ENCODE measurements at places on chromosomes 4 and X.
A peak's percentile ranks its signal among the peaks of the same experiment; 100 is the strongest.

GRCh38 chr4:821631-822030 is 4.3 kb downstream of the CPLX1 start:
- DNase-seq: no peak

- DNase-seq: no peak
Measured at GRCh38 chr4:141121768-141122454, 11.4 kb downstream of the RNF150 start.

DNA sequence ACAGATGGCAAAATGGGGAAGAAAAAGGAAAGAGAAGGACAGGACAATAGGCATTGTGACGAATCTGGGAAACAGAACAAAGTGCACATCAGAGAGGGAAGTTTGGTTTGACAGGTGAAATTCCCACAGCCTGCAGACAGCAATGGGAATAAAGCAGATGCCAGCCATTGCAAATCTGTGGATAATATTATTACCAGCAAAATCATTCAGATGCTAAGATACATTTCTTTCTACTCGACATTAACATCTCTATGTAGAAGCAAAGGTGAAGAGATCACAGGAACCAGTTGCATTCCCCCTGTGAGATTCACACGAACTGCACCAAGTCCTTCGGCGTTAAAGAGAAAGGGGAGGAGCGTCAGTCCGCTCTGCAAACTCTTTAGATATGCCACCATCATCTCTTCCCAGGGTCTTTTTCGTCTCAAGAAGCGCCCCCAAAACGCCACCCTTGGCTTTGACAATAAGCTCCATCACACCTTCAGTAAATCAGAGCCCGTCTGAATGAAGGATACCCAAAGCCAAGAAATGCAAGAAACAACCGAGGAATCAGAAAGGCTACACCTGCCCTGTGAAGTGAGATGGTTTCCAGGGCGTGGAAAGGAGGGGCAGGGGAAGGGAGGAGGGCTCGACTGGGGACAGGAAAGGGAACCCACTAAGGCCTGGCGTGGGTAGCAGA is 1.9 kb downstream of the NEUROG2 start:
- no peak for DNase-seq

GRCh38 chr4:84324303-84325245 is 174.5 kb downstream of the NKX6-1 start:
- DNase-seq: no peak

GRCh38 chrX:151680805-151681204 is 14.5 kb upstream of the PRRG3 start:
- DNase-seq: no peak

DNA sequence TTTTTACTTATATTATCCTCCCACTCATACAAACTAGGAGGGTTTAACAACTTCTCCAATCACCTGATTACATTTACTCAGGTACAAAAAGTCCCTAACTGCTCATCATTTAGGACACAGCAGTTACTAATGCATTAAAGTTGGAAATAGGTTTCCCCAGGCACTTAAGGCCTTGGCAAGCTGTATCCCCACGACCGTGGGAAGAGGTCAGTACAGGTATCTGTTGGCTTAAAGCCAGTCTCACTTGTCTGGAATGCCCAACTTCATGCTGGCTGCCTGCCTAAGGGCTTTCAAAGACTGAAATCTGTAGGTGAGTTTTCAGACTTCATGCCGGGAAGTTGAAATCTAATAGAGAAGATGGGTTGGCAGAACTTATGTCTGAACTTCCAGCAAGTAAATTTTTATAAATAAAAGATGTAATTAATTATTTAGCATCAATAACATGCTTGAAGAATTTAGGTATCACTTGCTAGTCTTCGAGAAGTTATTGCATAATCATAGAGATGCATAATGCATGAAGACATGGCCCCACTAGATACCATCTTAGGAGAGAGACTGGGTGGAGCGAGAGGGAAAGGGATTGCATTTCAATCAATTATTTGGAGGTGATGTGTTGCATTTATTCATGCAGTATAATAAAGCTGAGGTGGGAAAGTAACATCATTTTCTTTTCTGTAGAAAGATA is 54.2 kb downstream of the SCD5 start:
- no peak for DNase-seq

GRCh38 chr4:5708449-5709206 is at the start of gene EVC2:
Gene EVC2, minus strand, starts transcription at chr4:5708559. Its CDS starts 46 bp downstream, at chr4:5708513.
- no peak for DNase-seq

GRCh38 chrX:30156880-30157560 is 58.3 kb upstream of the MAGEB2 start:
- no peak for DNase-seq

- peak; percentile 6 for DNase-seq
Measured at GRCh38 chrX:149570668-149571067, 16.6 kb downstream of the MAGEA9B start.

DNA sequence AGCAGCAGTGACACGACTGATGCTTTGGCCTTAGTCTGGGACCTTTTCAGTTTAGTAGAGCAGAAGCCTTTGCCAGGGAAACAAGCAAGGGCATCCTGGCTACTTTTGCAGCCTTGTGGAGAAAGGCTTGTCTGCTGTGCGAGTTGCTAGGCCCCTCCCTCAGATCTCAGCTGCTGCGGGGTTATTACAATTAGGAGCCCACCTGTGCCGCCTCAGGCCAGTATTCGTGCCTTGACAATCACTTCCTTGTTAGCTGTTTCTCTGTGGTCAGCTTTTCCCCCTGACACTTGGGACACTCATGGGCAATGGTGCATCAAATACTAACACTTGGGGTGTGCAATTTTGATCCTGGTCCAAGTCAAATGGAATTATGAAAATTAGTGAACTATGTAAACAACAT is 67.9 kb downstream of the SH2D1A start:
- DNase-seq: no peak

DNA sequence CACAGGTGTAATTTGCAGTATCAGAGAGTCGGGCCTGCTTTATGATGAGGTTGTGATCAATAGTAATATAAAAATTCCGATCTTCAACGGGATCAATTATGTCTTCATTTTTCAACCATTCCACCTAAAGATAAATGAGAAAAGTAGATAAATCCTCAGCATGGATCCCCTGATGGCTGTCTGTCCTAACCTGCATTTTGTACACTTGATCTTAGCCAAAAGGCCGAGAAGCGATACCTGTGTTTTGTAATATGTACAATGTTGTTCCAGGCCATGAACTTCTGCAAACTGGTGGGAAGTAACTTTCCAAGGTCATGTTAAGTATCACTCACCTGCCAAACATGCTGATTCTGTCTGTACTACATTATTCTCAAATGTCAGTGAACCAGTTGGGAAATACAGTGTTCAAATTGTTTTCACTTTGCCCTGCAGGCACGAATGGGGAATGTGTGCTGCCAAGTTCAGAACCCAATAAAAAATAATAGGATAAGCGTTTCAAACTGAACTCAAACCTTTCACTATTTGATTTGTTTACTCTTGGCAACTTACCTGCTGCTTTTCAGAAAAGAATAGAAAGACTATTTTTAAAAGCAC is 298.1 kb downstream of the UNC5C start:
- DNase-seq: no peak

- peak; percentile 47 for DNase-seq
Measured at GRCh38 chr4:78864405-78865024, 74.7 kb downstream of the PAQR3 start.

- no peak for DNase-seq
Measured at GRCh38 chr4:94488670-94489069, 36.9 kb downstream of the PDLIM5 start.

DNA sequence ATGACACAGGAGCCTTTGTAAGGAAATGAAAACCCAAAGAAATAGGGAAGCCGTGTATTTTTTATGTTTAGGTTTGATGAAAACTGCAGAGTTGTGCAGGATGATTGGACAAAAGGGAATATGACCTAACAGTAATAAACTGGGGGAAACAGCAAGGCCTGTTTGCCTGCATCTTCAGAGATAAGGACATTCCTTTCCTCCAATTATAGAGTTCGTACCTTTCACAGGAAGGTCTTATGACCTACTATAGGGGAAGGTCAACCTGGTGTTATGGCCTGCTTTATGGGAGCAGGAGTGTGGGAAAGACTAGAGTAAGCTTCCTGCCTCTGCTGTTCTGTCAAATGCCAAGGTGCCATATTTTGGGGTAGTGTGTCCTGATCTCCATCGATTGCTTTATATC is 42.5 kb downstream of the BBS12 start:
- no peak for DNase-seq

DNA sequence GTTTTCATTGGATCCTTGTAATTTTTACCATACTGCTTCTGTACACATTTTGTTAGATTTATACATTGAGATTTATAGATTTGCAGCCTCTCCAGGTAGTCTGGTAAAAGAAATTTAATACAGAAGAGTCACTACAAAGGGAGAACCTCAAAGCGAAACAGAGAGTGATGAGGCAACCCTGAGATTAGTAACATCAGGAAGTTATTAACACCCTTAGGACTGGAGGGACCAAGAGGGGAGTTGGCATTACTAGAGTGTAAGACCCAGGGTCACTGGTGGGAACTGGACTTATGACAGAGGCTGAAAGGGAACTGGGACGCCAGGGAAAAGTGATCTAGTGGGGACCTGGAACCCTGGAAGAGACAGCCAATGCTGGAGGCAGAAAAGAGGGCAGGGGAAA is 20.6 kb upstream of the MAML3 start:
- no peak for DNase-seq

- no peak for DNase-seq
Measured at GRCh38 chr4:119136546-119136945, 914 bp downstream of the MYOZ2 start.

GRCh38 chr4:2734612-2735011 is 21.5 kb downstream of the TNIP2 start:
- DNase-seq: no peak

- no peak for DNase-seq
Measured at GRCh38 chr4:38406243-38406642, 257.8 kb upstream of the KLF3 start.

GRCh38 chr4:81366779-81367178 is 104.9 kb downstream of the RASGEF1B start:
- no peak for DNase-seq

DNA sequence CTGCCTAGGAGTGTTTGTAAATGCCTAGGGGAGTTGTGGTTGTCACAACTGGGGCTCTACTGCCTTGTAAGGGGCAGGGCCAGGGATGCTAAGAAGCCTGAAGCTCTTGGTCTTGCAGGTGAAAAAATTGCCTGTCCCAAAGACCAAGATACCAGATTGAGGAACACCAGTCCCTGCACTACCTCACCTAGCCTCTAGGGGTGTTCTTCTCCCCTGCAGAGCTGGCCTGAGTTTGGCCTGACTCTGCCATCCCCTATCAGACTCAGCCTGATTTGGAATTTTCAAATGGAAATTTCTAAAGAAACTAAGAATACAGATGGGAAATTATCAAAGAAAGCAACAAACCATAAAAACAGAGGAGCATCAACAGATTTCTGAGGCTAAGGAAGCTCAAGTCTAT is 90.4 kb downstream of the ZC4H2 start:
- DNase-seq: no peak

DNA sequence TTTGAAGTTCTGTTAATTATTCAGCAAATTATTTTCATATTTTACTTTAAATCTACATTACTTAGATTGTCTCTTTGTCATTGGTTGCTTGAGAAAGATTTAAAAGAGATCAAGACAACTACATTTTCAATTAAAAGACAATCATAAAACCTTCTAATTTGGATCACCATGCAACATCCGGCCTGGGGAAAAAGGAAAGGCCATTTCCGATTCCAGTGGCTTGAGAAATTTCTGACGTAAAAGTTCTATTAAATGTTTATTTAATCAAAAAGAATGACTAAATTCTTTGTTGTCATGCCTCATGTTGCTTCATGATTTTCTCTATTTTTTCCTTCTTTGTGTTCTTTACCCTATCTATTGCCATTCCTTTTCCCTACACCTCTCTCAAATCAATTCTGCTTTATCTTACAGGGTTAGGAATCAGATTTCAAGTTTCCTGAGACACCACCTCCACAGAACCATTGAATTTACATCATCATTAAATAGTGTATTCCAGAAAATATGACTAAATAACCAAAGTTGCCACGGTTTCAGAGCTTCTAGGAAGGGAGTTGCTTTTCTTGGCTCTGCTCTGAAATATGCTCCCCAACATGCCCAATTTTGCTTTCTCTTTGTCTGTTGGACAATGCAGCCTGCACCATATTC is 124.6 kb upstream of the ACSL4 start:
- no peak for DNase-seq

DNA sequence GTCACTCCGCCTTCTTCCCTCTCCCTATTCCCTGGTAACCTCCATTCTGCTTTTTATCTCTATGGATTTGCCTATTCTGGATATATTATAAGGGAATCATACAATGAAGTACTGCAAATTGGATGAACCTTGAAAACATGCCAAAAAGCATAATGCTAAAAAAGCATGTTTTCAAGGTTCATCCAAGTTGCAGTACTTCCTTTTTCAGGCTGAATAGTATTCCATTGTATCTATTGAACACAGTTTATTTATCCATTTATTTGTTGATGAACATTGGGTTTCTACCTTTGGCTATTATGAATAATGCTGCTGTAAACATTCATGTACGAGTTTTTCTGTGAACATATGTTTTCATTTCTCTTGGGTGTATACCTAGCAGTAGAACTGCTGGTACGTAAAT is 9.2 kb downstream of the SAP30 start:
- no peak for DNase-seq

GRCh38 chr4:48247142-48247877 is 22.3 kb downstream of the TEC start:
- no peak for DNase-seq

GRCh38 chrX:40496728-40497127 is 84.0 kb upstream of the ATP6AP2 start:
- no peak for DNase-seq

DNA sequence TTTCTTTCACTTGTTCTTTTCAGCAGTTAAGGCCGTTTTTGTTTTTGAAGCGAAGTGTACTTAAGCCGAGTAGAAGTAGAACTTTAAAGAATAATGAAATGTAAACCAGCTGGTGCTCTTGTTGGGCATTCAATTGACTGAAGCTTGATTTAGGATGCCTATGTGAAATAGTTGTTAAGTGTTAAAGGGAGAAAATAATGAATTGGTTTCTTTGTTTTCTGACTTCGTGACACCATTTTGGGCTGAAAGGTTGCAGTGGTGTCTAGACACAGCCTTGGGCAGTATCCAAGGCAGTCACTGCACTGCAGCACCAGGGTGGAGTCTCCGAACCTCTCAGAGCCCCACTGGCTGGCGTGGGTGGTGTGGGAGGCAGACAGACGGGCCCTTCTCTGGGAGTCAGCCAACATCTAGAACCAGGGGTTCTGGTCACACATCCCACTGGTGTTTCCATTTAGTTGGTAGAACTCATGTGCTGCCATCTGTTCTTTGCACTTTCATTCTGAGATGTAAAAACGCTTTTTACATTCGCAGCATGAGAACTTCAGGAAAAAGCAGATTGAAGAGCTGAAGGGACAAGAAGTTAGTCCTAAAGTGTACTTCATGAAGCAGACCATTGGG is 3.5 kb downstream of the UCHL1 start:
- no peak for DNase-seq

- DNase-seq: no peak
Measured at GRCh38 chrX:118884552-118885138, 61.0 kb downstream of the ZCCHC12 start.

Data from smooth muscle cell of the brain vasculature (primary cell).